ENCODE measurements at places on chromosomes 1 and 21.

DNA sequence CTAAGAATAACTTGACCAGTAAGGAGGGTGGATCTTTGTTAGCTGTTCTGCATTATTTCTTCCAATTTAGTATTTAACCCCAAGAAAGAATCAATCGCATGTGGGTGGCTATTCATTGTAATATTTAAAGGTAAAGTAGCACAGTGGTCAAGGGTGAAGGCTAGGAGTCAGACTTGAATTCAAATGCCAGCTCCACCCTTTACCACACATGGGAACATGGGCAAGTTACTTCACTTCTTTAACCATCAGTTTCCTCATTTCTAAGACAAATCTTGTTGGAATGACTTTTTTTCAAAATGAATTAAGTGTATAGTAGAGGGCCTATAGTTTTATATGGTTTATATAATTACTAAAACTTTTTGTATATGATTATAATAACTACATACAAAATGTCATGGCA is 71.3 kb upstream of the S1PR1 start:
- no peak for DNase-seq

- DNase-seq, result no peak
These were observed 704 bp downstream of the ALG6 start for GRCh38 chr1:63368131-63368530.

- no peak for DNase-seq
These were observed 9.9 kb upstream of the QSOX1 start for GRCh38 chr1:180144659-180145357.

GRCh38 chr1:39685071-39685470 is 6.2 kb downstream of the HPCAL4 start:
- no peak for DNase-seq

GRCh38 chr1:90155721-90156487 is 161.0 kb downstream of the ZNF326 start:
- no peak for DNase-seq
